ENCODE measurements at places on chromosomes 7 and 10. TPM values are rescaled to one million over a fixed set of nuclear protein-coding genes. Genes with fewer than 3 reads are reported as not detected.

Gene CARD11
- total RNA-seq: 1.6 TPM

Gene TUBAL3
- 0.49 TPM for total RNA-seq

Gene ENTPD7
- total RNA-seq: 16.7 TPM

Gene ACBD7
- 9.8 TPM for total RNA-seq

Gene PTN
- total RNA-seq: 162 TPM

Gene GCK
- 5.9 TPM for total RNA-seq

Gene CNPY1
- not detected for total RNA-seq

Gene ZFAND4
- 33.2 TPM for total RNA-seq

Gene IGFBP3
- total RNA-seq: 105 TPM

Gene CPXM2
- 27.7 TPM for total RNA-seq

Gene ASNS
- 22.0 TPM for total RNA-seq

Gene VSTM4
- 30.1 TPM for total RNA-seq

Gene KMT2E
- 320 TPM for total RNA-seq

Gene SLC4A2
- 69.0 TPM for total RNA-seq

Gene CPA1
- total RNA-seq: 0.66 TPM

Gene PPP1R17
- 0.33 TPM for total RNA-seq

Gene FOXI2
- not detected for total RNA-seq

Gene GPR15LG
- not detected for total RNA-seq

Gene DNAH11
- 2.7 TPM for total RNA-seq

Gene MMP21
- 1.2 TPM for total RNA-seq

Gene PTF1A
- 2.8 TPM for total RNA-seq

Gene MACROH2A2
- 49.1 TPM for total RNA-seq

Gene CFAP43
- 6.3 TPM for total RNA-seq

Gene ADAM12
- 29.9 TPM for total RNA-seq
